Transverse colon (tissue), 4 donors: ENCODE measurements at places on chromosomes 2 and 18. TPM values are rescaled to one million over a fixed set of nuclear protein-coding genes. Genes with fewer than 3 reads are reported as not detected.
A peak's percentile ranks its signal among the peaks of the same experiment; 100 is the strongest.

The UGT1A10 gene
- total RNA-seq = 54.9 TPM

The BCL2 gene
- total RNA-seq = 14.3 TPM

DNA sequence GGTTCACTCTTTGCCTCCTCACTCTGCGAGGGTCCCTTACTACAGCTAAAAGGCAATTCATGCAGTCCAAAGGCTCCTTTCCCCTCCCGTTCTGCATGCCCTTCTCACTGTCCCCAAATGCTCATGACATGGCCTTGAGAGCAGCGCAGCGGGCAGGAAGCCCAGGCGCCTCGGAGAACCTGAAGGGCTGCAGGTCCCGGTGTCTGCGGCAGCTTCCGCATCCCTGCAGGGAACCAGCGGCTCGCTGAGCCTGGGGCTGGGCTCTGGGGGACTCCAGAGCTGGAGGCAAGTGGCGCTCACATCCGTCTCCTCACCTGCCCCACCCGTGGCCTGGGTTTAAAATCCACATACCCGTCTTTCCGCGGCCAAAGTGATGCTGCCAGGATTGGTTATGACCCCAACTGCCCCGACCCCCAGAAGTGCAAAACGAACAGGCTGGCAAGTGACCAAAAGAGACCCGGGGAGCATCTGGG is 462 bp upstream of the CIDEA start:
- peaks cover 12% of the 10 kb centered on the region for H3K4me1 ChIP-seq
- peak overlapping the region; percentile 38 for H3K4me3 ChIP-seq
- DNase-seq = no peak
- no peak overlapping the region for H3K27ac ChIP-seq

DNA sequence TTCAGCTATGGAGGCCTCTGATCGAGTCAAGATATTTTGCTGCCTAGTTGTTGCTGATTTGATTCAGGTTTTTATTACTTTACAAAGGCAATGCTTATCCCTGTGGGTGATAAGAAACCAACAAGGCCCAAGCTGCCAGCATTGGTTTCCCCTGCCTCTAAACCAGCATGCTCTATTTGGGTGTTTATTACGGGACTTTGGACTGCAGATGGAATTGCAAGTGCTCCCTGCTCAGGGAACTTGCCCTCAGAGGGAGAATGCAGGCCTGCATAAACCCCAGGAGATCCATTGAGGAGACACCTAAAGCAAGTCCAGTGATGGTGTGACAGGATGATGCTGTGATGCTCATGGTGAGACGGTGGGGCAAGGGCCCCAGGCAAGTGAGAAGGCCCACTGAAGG is 172.1 kb downstream of the VAPA start:
- no peaks in the 10 kb centered on the region for H3K27me3 ChIP-seq
- H3K36me3 ChIP-seq = no peaks in the 10 kb centered on the region
- peaks cover 10% of the 10 kb centered on the region for H3K4me1 ChIP-seq
- H3K27ac ChIP-seq = no peak overlapping the region

DNA sequence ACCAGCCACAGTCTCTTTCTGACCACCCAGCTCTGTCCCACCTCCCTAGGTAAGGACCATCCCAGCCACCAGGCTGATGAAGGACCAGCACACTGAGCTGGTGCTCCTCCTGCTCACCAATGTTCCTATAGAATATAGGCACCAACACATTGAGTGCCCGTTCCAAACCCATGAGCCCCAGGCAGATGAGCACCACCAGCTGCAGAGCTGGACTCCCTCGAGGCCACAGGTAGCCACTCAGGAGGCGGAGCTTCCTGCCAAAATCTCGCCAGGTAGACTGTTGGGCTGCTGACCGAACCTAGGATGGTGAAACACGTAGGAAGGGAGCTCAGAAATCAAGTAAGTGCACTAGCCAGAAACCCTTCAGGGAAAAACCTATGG is 2.2 kb downstream of the ABCB6 start:
- peaks cover 18% of the 10 kb centered on the region for H3K36me3 ChIP-seq
- H3K4me3 ChIP-seq = no peak overlapping the region
- DNase-seq = no peak
- H3K4me1 ChIP-seq = peaks cover 28% of the 10 kb centered on the region

DNA sequence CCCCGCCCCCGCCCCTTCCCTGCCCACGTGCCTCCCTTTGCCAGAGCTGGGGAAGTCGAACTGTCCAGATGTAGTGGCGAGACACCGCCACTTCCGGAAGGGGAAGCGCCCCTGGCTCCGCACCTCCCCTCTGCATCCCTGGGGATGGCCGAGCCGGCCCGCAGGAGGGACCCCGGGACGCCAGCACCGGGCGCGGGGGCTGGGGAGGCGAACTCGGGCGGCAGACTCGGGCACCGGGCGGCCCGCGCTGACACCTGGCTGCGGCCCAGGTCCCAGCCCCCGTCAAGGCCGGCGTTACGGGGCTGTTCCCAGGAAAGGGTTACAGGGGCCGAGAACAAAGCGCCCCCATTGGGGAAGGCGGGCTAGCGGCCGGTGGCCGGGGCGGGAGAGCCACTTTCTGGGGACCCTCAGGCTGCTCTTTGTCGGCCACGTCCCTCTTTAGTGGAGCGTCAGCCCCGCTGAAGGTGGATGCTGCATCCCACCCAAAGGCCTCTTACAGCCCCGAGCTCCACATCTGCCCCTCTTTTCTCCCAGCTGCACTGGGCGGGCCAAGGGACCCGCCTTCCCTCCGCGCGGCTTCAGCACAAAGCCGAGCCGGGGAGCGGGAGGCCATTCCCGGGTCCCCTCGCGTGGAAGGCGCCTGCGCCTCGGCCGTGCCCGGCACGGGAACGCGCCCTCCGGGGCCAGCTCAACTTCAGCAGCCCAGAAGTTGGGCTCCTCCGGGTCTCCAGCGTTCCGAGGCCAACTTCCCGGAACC is 1.3 kb downstream of the SDC1 start:
- H3K27me3 ChIP-seq = no peaks in the 10 kb centered on the region
- no peaks in the 10 kb centered on the region for H3K36me3 ChIP-seq
- peak overlapping the region; percentile 84 for H3K4me3 ChIP-seq
- DNase-seq = no peak

GRCh38 chr2:226953206-226953605 is 117.4 kb downstream of the RHBDD1 start:
- no peaks in the 10 kb centered on the region for H3K4me1 ChIP-seq
- H3K27ac ChIP-seq = no peak overlapping the region
- no peak for DNase-seq

DNA sequence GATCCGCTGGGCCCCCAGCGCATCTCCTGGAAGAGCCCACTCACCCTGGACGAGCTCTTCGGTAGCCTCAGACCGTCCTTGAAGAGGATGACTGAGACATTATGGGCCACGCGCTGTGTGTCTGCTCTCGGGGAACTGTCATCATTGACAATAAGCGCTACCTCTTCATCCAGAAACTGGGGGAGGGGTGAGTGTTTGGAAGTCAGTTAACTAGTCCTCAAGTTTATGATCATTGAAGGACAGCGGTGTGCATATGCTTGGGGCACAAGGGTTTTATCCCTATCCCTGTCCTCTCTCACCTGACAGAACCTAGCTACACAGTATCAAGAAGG is 586 bp downstream of the STK16 start:
- H3K27me3 ChIP-seq = no peaks in the 10 kb centered on the region
- peaks cover 37% of the 10 kb centered on the region for H3K4me1 ChIP-seq
- no peak for DNase-seq

DNA sequence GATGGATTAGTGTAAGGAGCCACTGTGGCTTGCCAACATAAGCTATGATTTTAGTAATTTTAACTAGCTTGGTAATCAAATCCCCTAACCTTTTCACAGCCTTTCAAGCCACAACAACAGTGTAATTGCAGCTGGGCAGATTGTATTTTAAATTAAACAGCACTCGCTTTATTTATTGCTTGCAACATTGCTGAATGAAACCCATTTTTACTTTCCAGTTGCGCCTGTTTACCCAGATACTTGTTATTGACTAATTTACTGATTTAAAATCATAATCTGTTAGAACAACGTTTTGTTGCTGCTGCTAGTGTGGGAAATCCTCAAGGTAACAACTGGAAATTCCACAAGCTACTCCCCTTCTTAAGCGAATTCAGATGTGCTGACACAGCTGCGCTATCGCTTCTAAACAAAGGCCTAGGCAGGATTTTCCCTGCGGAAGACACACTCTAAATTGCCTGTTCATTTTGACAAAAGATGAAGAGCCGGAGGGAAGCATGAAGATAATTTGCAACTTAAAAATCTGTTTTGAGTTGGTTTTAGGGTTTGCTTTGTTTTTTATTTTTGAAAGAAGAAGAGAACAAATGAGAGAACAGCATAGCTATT is 283.9 kb downstream of the ALPK2 start:
- no peak overlapping the region for H3K4me3 ChIP-seq
- H3K36me3 ChIP-seq = peaks cover 10% of the 10 kb centered on the region
- H3K27ac ChIP-seq = no peak overlapping the region
- no peak for DNase-seq

- no peak overlapping the region for H3K27ac ChIP-seq
- no peak for DNase-seq
- H3K36me3 ChIP-seq = no peaks in the 10 kb centered on the region
- H3K4me3 ChIP-seq = no peak overlapping the region
- H3K4me1 ChIP-seq = no peaks in the 10 kb centered on the region
- H3K27me3 ChIP-seq = no peaks in the 10 kb centered on the region
These were observed 201.8 kb upstream of the GULP1 start for GRCh38 chr2:188089901-188090300.

DNA sequence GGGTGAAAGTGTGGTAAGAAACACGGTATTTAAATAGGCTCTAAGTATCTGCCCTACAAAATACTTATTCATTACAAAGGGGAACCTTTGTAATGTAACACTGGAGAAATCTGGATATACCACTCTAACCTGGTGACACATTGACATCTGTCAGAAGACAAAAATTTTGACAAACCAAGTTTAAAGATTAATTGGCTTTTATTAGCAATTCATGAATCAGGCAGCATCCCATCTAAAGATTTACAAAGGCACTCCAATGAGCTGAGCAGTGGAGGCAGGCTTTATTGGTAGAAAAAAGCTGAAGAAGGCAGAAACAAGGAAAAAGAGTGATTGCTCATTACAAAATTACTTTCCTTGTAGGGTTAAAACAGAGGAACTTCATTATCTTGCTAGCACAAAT is 35.0 kb downstream of the BMPR2 start:
- H3K27me3 ChIP-seq = no peaks in the 10 kb centered on the region
- no peaks in the 10 kb centered on the region for H3K36me3 ChIP-seq
- H3K27ac ChIP-seq = no peak overlapping the region

- H3K27me3 ChIP-seq = no peaks in the 10 kb centered on the region
- H3K36me3 ChIP-seq = no peaks in the 10 kb centered on the region
- no peak for DNase-seq
These were observed 5.6 kb downstream of the ZAP70 start for GRCh38 chr2:97718942-97719341.

DNA sequence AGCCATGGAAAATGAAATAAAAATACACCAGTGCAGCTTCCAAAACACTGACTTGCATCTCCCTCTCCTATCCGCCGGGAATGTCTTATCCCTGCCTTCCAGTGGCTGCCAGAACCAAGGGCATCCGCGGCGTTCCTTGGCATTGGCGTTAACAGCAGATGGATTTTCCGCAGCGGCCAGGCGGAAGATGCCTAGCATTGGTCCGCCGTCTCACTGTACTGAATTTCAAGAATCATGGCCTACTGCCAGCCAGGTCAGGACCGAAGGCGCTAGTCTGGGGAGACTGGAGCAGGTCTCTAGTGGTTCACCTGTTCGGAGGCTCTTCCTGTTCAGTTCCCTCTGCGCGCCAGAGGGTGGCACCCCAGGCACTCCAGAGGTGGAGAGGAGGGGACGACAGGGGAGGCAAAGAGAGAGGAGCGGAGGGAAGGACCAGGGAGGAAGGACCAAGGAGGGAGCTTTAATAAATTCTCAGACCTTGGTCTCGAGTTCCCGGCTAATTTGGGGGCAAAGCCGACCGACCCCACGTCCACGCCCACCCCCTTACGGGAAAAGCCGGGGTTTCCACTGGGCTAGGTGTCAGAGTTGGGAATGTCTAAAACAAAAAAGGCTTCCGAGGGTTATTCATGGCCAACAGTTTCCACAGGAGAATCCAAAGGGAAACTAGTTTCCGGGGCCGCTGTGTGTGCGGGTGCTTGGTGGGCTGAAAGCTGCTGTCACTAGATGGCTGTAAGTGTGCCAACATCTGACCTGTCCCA is 3.7 kb upstream of the BCL2L11 start:
- H3K27me3 ChIP-seq = peaks cover 55% of the 10 kb centered on the region
- no peaks in the 10 kb centered on the region for H3K36me3 ChIP-seq
- peak overlapping the region; percentile 8 for H3K27ac ChIP-seq
